ENCODE measurements at places on chromosomes 7 and 10.

DNA sequence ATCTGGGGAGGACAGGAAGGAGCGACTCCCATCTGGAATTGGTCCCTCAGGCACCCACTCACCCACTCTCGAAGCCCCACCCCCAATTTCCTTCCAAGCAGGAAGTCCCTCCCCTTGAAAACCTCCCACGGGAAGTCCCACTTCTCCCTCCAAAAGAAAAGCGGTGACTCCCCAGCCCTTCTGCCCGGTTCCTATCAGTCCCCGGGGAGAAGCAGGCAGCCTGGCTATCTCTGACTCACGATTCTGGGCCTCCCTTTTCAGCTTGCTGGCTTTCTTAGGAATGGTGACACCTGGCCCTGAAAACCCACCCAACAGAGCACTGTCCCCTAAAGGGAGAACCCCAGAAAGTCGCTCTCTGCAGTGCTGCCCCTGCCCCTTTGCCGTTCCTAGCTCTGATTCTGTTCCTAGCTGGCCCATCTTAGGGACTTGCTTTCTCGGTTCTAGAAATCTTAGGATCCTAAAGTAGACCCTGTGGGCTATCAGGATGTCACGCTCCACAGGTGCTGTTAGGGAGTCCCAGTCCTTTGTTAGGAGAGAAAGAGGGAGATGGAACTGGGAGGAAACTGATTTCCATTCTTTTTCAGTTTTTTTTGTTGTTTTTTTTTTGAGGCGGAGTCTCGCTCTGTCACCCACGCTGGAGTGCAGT, 6.0 kb downstream of the TSC22D4 start:
- DNase-seq = no peak

- no peak for DNase-seq
Observed at GRCh38 chr7:158123753-158124152, 463.9 kb downstream of the PTPRN2 start.

DNA sequence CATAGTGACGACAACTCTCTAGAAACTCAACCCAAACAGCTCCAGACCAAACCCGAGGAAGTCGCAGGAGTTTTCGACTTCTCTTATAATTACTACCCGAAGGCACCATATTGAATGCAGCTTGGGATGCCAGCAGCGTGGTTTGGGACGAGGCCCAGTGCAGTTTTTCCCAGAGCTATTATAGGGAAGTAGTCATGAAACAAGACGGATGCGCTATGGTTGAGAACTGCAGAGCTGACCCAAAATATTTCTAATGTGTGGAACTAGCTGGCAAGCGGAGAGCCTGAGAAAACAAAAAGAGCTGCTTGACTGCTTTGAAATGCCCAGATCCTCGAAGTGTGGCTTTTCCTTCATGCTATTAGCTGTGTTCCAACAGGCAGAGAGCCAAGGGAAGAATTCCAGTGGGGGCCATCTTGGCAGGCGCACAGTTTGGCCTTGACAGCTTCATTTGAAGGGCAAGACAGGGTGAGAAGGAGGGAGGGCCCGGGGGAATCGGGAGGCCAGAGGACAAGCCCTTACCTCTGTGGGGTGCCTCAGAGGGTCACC, 122.7 kb downstream of the CUL2 start:
- DNase-seq = no peak

- no peak for DNase-seq
Observed at GRCh38 chr10:113953505-113954272, 90.0 kb upstream of the ADRB1 start.

DNA sequence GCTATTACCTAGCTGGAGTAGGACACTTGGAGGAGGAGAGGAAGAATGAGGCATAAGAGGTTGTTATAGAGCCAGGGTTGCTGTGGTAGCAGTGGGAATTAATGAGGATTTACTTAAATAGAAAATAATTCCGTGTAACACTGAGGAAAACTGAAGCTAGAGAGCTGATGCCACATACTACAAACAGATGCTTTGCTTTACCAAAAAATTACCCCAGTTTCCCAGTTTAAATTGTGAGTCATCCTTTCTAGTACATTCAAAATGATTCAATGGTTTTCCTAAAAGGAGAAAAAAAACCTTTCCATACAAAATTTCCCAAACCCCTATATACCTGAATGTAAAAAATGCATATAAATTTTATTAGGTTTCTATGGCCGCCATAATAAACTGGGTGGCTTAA, 58.3 kb downstream of the ZNF518A start:
- no peak for DNase-seq

DNA sequence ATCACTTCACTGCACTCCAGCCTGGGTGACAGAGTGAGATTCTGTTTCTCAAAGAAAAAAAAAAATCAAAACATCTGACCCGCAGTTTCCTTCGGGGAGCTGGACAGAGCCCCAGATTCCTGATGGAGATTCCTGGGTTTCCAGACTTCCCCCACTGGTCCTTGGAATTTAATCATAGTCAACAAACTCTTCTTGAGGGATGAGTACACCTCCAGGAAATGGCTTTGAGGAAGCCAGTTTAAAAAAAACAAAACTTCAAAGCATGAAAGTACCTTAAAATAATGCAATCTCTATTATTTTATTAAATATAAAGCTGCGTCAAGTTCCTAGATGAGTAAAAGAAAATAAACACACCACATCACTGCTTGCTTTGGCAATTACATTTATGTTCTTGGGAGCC, 1.2 kb upstream of the MAD1L1 start:
- no peak for DNase-seq

DNA sequence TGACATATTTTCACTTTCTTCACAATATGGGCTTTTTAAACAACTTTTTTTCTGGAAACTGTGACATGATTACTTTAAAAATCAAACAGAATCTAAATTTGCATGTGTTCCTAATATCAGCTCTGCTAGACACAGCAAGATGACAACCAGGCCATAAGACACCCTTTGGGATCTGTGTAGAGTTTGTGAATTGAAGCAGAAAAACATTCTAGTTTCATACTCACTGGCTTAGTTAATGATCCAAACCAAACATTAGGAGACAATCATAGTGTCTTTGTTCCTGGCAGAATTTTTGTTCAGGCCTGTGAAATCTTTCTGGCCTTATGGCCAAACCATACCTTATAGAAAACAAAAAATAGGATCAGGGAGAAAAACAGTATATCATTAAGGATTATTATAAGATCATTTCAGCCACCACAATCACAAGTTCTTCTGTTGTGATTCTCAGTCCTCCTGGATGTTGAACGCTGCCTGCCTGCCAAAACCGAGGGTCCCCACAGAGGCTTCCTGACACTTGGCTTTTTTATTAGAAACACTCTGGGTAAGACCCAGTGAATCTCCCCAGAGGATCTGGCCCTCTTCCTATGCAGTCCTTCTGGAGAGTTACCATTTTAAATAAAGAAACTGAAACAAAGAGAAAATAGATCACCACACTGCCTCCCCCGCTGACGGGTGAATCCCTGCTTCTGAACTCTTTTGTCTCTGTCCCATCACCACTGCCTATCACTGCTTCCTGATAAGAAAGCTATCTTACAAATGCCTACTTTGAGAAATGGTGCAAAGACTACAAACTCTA, 79.2 kb upstream of the PPP1R3C start:
- DNase-seq = no peak

GRCh38 chr10:62062752-62063512, 161.4 kb downstream of the ARID5B start:
- DNase-seq = no peak

- no peak for DNase-seq
Observed at GRCh38 chr7:2312267-2312929, 1.8 kb downstream of the SNX8 start.

DNA sequence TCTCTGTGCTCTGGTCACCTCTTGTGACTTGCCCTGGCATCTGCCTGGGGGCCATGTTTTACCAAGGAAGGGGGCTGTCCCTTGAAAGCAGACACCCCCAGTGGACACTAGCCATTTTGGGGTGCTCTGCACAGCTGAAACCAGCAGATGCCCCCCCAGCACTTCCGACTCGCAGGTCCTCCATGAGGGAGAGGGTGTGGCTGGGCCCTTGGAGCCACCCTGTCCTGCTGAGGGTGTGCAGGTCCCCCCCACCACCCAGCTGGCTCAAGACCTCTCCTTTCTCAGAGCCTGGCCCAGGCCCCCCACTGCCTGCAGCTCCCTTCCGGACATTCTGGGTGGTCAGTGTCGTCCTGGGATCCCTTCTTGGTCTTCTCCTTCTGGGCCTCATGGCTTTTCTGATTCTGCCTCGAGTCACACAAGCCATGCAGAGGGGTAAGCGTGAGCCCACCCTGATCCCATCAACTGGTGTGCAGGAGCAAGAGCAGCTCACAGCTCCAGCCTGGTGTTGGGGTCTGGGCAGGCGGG, 12.3 kb downstream of the SCART1 start:
- no peak for DNase-seq

- DNase-seq = no peak
Observed at GRCh38 chr7:39530971-39531370, 35.2 kb upstream of the YAE1 start.

GRCh38 chr10:51076299-51076841, 2.1 kb downstream of the PRKG1 start:
- no peak for DNase-seq

DNA sequence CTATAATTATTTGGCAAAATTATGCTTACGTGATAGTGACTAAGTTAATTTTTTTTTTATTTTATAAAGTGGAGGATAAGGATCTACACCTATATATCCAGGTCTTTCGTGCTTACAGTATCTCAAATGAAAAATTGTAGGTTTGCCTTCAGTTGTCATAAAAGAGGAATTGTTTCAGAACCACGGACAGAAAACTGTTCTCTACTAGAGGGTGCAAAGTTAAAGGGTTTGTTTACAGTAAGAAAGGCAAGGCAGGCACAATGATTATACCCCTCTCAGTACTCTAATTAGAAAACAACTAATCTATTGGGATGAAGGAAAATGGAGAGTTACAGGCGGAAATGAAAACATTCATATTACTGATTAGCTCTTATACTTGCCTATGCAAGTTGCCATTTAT, 1.5 kb downstream of the PCLO start:
- no peak for DNase-seq

DNA sequence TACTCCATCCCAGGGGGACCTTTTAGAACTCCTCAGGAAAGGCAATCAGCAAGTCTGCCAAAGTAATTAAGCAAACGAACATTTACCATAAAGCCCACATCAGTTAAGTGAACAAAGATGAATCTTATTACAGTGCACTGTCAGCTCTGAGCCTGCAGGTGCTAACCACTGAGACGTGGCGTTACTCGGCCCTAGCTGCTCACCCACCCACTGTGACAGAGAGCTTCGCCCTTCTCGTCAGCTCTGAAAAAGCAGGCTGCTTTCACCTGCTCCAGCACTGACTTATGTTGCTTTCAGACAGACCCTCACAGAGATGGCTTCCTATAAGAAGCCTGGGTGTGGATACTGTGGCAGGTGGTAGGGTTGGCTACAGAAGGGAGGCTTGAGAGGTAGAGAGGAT, 57.7 kb upstream of the KCNIP2 start:
- no peak for DNase-seq

DNA sequence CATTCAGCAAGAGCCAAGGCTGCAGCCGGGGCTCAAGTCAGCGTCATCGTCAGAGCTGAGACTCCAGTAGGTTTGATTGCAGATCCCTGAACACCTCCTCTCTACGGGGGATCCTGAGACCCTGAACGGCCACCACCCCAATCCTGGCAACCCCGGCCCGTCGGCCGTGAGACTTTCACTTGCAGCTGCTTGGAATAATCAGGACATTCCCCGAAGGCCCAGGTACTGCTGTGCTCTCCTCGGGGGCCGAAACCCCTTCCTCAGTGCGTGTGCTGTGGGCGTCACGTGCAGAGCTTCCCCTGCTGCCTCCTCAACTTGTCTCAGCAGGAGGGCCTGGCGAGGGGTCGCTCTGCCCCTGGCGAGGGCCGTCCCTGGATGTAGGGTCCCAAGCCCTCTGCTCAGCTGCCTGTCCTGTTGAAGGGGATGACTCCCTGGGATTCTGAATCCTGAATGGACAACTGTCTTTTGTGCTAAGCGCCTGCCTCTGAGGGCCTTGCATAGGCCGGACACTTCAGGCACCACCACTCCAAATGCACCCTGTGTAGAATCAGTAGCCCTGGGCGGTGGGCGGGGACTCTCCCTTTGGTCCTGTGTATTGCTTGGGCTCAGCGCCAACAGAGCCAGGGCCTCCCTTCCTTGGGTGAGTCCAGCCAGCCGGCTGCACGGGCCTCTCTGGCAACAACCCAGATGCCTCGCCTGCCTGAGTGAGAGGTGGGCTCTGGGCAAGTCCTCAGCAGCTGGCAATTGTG, 63.8 kb upstream of the EBF3 start:
- no peak for DNase-seq

GRCh38 chr7:77439572-77439971, 23.4 kb upstream of the GSAP start:
- DNase-seq = no peak

DNA sequence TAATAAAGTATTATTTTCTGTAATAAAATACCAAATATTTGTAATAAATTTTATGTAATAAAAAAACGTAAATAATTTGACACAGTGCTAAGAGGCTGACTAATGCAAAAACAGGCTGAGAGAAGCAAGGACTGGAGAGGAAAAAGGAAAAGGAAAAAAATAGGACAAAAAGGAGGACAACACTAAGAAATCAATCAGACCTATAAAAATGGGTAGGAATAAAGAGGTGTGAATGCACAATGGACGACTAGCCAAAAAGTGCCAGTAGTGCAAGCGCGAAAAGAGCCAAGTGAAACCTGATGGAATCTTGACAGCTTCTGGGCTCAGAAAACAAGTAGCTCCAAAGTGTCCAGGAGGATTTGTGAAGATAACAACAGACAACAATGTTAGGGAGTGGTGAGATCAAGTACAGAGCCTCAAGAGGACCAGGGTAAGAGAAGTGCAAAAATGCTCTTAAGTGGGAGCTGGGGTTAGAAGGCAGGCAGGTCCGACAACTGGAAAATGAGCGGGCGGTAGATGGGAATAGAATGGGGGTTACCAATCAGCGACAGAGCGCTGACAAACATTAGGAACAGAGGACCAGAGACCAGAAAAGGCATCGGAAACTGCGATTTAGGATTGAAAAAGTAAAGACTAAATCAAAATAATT, 1.2 kb downstream of the BRAF start:
- no peak for DNase-seq

DNA sequence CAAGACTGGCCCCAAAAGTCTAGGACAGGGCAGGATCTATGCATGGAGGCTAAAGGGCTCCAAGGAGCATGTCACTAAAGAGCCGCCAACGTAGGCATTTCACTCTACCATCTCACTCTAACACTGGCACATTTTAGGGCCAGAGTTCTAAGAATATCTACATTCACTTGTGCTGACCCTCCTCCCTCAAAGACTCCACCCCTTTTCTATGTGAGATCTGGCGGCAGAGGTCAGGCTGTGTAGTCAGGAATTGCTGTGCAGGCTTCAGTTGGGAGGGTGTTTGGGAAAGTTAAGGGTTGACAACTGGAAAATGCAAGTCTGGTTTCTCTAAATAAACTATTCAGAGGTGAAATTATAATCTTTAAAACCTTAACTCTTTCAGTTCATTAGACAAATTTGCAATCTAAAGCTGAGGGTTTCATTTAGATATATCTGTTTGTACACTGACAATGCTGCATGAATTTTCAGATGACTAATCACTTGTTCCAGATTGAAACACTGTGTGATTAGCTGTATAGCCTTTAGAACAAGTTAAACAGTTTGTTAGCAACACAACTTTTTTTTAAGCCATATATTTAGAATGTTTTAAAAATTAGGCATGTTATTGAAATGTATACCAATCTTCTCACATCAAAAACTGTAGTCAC, 18.2 kb downstream of the LMOD2 start:
- DNase-seq = no peak

GRCh38 chr10:123390874-123391273, 236.7 kb downstream of the BUB3 start:
- DNase-seq = no peak

Data from liver (tissue), 10 donors.